ENCODE measurements at places on chromosomes 1 and 21.

DNA sequence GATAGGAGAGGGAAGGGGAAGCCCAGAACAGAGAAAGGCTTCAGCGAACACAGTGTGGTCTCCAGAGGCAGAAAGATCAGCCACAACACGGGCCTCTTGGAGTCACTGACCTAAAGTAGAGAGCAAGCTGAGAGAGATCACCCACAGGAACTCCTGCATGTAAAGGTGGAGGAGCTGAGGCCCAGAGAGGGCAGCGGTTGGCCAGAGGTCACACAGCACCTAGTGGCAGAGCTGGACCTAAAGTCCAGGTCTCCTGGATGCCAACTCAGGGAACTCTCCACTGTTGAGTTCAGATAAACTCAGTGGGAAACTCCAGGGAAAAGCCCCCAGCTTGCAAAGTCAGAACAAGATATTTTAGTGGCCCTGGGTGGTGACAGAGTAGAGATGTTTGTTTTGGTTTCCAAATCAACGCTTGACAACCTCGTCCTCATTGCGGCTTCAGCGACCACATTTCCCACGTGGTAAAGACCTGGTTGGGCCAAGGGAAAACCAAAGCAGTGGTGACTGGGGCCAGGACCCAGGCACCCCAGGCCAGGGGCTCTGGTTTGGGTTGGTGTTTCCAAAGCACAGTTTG lies 4.6 kb downstream of the IFFO2 start:
- DNase-seq: peak; percentile 87

- DNase-seq: no peak
These were observed 228.6 kb upstream of the LYPLAL1 start for GRCh38 chr1:218945050-218945449.

DNA sequence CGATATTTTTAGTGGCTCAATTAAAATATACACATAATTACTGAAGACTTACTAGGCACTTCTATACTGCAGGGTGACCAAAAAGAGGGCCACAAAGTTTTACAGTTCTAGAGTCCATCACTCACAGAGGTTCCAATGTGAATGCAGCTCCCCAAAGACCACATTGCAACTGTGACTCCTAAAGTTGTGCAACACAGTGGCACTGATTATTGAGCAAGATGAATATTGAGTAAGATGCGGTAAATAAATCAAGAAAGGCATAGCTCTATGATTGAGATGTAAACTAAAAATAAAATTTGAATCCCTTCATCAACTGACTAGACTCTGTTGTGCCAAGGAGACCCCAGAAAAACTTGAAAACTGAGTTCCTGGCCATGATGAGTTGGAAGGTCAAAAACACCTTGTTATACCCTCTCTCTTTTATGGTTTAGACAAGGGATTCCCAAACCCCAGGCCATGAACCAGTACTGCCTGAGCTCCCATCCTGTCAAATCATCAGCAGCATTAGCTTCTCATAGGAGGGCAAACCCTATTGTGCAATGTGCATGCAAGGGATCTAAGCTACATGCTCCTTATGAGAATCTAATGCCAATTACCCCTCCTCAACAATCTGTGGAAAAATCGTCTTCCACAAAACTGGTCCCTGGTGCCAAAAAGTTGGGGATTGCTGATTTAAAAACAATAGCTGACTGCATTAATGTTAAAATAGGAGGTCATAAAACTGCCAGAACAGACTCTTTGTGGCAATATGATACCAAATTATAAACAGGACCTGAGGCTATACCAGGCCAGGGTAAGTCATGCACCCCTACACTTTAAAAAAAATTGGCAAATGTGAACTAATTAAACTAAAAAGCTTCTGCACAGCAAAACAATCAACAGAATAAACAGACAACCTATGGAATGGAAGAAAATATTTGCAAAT lies 94.3 kb downstream of the ADGRL4 start:
- no peak for DNase-seq

DNA sequence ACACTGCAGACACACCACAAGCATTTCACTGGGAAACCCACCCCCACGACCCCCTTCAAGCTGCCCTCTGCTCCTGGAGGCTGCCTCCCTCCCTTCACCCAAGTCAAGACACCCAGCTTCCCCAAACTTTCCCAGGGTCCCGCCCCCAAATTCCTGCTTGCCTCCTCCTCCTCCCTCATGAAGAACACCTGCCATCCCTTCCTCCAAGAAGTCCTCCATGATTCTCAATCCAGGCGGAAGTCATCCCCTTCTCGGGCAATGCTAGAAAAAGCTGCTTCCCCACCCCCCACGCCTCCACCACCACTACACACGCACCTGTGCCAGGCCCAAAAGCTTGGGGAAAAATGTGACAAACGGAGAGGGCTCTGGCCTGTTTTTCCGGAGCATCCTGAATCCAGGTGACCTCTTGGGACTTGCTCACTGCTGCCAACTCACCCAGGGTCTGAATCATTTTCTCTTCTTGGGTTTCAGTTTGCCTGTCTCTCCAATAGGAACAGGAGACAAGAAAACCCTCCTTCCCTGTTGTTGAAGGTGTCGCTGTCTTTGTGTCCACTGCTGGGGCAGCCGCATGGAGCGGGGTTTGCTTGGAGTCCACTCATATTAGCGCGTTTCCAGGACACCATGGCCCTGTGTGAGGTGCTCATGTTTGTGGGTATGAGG lies 101.0 kb upstream of the CASZ1 start:
- DNase-seq: no peak

DNA sequence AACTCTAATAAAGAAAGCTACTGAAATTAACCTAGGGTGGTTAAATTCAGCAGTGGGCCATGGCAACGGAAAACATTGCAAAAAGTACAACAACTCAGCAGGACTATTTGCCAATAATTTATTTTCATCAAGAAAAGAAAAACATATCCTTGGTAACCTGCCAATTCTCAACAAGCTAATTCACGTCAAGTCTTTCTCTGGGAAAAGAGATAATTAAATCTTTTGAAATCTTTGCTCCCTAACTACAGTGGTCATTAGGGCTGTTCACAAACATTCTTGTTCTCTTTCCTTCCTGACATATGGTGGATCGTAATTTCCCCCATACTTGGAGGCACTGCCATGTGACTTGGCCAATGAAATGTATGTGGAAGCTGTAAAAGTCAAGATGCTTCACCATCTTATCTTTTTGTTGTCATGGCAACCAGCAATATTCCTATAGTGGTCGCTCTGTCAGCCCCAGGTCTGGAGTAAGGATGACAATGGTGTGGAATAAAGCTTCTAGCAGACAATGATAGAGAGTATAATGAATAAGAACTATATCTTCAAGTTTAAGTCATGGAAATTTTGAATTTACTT lies 29.6 kb upstream of the ZNF326 start:
- DNase-seq: no peak

GRCh38 chr1:101238031-101238628 lies 1.3 kb downstream of the S1PR1 start:
- DNase-seq: peak; percentile 82

DNA sequence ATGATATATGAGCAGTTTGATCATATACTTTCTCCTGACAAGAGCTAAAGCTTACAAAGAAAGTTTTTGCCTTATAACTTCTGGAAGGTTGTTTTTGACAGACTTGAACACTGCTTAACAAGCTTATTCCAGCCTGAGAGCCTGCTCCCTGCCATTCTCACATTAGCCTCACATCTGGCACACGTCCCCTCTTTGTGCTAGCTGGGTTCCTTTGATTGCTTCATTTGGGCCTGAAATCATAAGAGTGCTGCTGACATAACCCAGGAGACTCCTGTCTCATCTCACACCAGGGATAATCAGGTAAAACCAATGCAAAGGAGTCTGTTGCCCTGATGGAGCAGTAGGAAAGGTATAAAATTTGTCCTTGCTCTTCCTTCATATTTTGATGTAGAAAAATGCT lies 1411.7 kb upstream of the B3GALT2 start:
- no peak for DNase-seq

- no peak for DNase-seq
These were observed 91.7 kb downstream of the CHRM3 start for GRCh38 chr1:239478069-239478468.

DNA sequence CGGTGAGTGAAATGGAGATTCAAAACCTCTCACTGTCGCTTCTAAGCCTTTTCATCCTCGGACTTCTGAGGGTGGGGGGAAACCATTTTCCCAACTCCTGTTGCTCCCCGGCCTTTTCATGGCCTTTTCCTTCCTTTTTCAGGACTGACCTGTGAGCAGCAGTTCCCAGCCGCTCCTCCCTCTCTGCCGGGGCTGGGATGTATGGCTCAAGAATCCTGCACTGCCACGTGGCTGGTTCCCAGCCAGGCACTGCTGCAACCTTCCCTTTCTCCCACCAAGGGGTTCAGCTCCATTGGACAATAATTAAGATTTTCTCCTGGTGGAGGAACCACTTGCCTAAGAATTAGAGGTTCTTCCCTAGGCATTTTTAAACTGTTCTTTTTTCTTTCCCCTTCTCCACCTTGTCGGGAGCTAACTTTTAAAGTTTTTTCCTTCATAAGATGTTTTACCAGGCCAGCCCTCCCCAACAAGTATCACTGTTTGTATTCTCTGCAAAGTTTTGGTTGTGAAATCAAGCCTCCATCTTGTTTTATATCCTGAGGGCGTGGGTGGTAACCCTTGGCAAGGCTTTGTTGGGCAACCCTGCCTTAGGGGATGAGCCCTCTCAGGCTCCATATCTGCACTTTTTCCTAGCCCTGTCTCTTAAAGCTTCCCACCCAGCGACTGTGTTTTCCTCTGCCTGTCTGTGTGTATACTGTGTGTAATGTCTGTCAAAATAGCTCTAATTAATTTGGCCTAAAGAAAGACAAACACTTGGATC lies 1166.6 kb upstream of the ADGRL2 start:
- DNase-seq: no peak

GRCh38 chr1:36591278-36591677 lies 108.6 kb upstream of the CSF3R start:
- no peak for DNase-seq

GRCh38 chr1:233668146-233668724 lies 54.3 kb downstream of the KCNK1 start:
- DNase-seq: no peak

DNA sequence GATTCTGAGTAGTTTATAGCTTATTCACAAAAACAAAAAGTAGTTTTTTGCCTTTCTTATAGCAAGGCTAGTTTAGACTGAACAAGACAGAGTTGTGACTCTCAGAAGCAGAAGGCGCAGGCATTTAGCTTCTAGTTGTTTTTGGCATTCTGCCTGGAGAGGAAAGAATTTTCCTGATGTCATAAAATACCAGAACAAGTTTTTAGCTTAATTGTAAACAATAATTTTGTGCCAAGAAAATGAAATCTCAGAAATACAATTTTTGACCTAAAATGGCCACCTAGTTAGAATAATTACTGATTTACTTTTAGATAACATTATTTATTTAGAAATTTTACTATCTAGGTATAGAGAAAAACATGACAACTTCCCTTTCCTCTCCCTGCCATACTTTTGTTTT lies 1.0 kb downstream of the DNAJB4 start:
- DNase-seq: no peak

DNA sequence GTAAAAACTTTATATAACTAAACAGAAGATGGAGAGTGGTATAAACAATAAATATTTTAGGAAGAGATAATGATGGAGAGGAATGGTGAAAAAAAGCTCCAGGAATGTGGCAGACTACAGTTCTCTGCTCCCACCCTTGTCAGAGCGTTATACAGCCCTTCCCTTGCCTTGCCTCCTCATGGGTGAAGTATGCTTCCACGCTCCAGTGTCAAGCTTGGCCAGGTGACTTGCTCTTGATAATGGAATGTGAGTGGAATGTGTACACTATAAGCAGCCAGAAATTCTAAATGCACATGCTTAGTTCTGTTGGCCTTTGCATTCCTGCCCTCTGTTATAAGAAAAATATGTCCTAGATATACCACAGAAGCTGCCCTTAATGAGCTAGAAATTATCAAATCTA lies 24.7 kb upstream of the POGK start:
- no peak for DNase-seq

DNA sequence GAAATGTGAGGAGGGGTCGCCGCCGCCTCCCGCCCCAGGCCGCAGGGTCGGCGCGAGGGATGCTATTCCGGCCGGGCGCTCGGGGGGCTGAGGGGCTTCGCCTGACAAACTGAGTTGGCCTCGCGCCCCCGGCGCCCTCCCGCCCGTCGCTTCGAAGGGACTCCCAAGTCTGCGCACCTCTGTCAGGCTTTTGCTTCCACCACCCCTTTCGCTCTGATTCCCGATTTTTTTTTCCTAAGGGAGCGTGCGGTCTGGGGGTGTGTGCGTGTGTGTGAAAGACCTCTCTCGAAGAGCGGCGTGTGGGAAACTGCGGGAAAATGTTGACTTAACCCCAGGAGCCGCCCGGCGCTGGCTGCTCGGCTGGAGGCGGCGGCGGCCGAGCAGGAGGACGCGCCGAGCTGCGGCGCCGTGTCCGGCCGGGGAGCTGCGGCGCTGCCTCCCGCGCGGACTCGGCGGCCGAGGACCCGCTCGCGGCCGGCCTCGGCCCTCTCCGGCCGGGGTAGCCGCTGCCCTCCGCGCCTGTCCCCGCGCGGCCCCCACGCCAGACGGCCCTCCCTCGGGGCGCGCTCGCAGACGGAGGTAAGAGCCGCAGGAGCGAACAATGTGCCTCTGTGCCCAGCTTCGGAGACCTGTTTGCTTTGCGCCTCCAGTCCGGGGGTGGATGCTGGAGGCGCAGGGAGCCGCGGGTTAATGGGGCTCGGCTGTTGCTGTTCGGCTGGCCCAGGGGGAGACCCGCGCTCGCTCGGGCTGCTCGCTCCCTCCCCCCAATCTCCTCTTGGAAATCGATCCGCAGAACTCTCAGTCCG lies 1.1 kb downstream of the ADGRL2 start:
- peak; percentile 3 for DNase-seq

DNA sequence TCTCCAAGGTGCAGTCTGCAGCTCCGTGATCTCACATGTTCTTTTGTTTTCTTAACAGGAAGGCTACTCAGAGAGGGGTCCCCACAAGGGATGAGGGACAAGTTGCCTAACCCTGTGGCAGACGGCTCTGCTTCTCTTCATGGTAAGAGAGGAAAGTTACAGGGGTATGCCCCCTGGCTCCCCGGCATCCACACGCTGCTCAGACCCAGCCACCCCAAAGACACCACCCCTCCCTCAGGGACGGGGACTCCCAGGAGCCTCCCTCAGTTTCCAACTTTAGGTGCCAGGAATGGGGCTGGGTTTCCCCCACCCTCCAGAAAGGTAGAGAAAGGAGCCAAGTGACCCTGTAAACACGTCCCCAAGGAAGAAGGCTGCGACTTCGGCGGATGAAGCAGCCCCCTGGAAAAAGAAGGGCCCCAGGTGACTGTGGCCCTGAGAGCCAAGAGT lies 19.7 kb downstream of the OPTC start:
- DNase-seq: peak; percentile 6

DNA sequence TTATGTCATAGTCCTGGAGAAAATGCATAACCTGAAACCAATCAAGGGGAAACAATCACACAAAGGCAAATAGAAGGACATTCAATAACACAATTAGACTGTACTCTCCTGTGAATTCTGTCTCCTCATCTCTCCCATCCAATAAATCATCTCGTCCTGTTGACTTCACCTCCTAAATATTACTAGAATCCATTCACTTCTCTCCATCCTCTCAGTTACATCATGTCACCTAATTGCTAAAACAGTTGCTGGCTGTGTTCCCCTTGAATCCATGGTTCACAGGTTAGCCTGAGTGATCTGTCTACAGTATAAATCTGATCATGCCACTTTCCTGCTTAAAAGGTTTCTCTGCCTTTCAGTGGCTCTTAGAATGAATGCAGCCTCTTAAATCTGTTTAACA lies 220.2 kb downstream of the TGFB2 start:
- DNase-seq: no peak
